ENCODE measurements at places on chromosomes 7 and 10.

- DNase-seq: no peak
These were observed 134.8 kb downstream of the TMEM26 start for GRCh38 chr10:61318429-61318828.

DNA sequence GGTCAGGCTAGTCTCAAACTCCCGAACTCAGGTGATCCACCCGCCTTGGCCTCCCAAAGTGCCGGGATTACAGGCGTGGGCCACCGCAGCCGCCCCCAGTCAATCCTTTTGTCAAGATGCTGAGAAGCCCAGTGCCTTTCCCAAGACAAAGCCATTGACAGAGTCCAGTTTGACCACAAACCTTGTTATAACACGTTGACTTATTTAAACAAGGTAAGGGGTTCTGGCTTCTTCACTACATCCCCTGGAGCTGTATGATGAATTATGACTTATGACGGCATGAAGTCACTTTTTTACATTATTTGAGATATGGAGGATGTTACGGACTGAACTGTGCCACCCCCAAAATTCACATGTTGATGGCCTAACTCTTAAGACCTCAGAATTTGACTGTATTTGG lies 5.8 kb upstream of the SEC61G start:
- no peak for DNase-seq

DNA sequence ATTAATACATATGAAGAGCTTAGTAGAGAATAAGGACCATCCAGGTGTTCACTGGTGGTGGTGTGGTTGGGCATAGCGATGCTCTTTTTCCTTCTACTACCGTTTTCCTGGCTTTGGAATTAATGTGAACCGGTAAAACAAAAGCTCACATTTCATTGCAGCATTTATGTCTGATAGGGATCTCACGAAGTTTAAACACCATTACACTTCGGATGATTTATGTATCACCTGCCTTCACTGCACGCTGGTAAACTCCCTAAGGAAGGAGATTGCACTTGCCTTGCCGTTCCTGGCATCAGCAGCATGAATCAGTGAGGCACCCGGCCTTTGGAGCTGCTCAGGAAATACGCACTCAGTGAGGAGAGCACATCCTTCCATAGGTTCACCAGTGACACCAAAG lies 47.5 kb downstream of the WIPF3 start:
- no peak for DNase-seq

GRCh38 chr10:132528064-132528691 lies 9.4 kb upstream of the INPP5A start:
- no peak for DNase-seq

DNA sequence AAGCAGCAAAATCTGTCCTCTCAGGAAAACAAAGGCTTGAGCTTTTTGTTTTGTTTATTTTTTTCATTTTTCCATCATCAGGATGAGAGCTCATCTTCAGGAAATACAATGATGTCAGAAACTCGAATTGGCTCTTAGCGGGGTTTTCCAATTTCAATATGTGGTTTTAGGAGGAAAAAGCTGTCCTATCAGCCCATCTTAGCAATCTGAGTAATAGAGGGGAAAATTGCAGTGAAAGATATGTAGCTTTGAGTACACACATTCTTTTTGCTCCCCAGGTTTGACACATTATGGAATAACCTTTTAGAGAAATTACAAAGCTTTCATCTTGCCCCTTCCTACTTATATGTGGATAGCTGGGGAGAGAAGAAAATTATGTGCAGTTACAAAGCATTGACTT lies 113.6 kb upstream of the MYO3A start:
- no peak for DNase-seq

GRCh38 chr10:92970301-92971070 lies 90.1 kb upstream of the CYP26C1 start:
- no peak for DNase-seq

DNA sequence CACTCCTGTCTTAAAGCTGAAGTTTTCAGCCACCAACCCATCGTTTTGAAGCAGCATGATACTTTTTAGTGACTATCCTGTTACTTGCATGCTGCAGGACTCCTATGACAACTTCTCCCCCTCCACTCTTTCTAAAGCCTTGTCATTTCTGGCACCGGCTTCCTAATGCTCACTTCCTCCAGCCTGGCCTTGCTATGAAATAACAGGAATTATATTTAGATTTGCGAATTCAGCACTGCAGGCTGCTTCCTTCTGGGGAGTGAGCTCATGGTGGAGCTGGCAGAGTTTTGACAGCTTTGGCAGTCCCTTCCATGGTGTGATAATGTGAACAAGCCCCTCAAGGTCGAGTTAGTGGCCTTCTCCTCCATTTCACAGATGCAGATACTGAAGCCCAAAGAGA lies 13.4 kb downstream of the BLNK start:
- DNase-seq: peak; percentile 67

DNA sequence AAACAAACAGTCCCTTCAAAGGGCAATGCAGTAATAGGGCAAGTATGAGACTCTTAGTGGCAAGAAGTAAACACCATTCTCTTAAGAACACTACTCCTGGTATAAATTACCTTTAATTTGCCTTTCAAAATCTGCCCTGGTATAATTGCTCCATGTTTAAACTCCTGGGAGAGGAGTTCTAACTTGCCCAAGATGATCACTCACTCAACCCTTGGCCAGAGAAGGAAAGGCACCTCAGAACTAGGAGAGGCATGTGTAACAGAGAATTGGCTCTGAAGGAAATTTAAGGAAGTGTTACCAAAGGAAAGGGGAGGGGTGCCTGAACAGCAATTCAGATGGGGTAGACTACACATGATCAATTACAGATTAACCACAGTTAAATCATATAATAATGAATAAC lies 1173.6 kb upstream of the SORCS1 start:
- DNase-seq: no peak

DNA sequence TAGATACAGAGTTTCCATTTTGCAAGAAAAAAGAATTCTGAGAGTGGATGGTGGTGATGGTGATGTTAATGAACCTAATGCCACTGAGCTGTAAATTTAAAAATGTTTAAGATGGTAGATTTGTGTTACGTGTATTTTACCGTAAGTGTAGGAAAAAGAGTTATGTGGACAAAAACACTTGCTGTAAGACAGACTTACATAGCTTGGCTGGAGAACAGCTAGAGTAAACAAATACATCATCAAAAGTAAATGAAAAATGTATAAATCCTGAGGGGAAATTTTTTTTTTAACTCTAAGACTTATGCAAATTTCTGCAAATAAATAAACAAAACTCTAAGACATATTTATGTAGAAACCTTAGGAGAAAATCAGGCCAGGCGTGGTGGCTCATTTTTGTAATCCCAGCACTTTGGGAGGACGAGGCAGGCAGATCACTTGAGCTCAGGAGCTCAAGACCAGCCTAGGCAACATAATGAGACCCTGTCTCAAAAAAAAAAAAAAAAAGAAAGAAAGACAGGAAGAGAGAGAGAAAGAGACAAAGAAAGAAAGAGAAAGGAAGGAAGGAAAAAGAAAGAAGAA lies 66.2 kb upstream of the CDK13 start:
- DNase-seq: no peak

DNA sequence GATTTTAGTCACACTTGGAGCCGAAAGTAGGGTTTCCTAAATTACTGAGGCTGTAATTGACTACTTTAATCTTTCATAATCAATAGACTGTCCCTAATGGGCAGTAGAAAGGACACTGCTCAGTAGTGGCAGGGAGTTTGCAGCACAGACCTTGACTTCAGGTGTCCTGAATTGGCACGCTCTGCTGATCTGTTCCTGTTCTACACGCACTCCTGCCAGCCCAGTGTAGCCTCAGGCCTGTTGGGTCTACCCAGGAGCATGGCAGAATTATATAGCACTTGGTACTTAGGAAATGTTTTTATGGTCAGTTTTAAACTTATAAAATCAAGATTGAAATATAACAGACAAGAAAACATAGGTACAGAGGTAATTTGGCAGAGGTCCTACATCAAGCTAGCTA lies 9.0 kb downstream of the EIF4H start:
- DNase-seq: no peak

DNA sequence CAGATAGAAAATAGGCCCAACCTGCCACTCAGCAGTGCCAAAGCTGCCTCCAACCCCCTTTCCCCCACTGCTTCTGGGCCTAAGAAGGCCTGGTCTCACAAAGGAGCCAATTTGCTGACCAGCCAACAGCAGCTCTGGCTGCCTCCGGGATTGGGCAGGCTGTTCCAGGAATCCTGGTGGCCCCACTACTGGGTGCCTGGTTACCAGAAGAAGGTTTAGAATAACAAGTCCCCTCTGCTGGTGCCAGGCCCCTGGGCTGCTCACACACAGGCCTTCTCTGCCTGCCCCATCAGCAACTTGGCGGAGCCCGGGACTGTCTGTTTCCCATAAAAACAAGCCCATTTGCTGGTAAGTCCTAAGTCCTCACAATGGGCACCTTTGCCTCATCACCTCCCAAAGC lies 1.2 kb downstream of the PHKG1 start:
- no peak for DNase-seq

GRCh38 chr7:121994625-121995410 lies 121.9 kb downstream of the PTPRZ1 start:
- peak; percentile 83 for DNase-seq

GRCh38 chr7:45968312-45968711 lies 47.2 kb upstream of the IGFBP3 start:
- DNase-seq: no peak

DNA sequence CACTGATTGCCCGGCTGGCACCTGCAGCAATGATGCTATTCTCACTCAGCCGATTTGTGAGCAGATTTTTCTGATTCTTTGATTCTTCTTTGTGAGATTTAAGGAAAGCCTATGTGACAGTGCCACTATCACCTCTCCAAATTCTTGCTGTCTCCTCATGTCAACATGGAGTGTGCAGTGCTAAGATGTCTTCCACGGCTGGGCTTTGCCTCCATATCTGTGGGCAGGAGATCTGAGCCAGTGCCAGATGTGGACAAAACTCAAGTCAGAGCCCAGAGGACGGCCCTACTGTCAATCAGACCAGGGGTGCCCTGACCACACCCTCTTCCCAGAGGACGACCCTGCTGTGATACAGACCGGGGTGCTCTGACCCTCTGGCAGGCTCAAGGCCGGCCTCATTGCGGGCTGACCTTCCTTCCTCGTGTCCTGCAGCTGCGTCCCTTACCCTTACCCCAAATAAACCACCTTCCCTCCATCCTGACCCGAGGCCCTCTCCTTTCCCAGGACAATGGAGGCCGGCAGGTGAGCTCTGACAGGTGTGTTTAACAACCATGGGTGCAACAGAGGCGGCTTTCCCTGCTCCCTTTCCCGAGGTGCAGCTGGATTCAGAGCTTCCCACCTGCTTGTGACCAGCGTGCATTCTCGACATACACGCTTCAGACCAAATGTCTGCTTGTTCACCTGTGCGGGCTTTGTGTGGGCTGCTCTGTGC lies 221.4 kb downstream of the ADARB2 start:
- DNase-seq: no peak

GRCh38 chr7:101168412-101169049 lies 3.2 kb upstream of the VGF start:
- DNase-seq: no peak

- DNase-seq: no peak
These were observed 97.2 kb downstream of the SLC25A13 start for GRCh38 chr7:96224685-96225084.

DNA sequence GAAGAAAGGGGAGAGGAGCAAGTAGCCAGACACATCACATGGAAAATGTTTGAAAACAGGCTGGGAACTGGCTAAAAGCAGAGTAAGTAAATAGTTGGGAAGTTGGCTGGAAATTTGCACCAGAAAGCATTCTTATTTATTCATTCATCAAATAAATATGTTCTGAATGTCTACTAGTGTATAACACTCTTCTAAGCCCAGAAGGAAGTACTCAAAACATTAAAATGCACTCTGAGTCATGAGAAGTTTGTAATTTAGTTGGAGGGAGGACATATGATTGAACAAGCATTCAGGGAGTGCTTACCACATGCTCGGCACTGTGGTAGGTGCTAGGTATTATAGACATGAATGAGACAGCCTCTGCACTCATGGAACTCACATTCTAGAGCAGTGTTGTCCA lies 37.0 kb upstream of the CNNM1 start:
- DNase-seq: no peak

- no peak for DNase-seq
These were observed 8.0 kb downstream of the SLC25A13 start for GRCh38 chr7:96313940-96314339.

- no peak for DNase-seq
These were observed 259.3 kb downstream of the ZEB1 start for GRCh38 chr10:31578181-31578852.

DNA sequence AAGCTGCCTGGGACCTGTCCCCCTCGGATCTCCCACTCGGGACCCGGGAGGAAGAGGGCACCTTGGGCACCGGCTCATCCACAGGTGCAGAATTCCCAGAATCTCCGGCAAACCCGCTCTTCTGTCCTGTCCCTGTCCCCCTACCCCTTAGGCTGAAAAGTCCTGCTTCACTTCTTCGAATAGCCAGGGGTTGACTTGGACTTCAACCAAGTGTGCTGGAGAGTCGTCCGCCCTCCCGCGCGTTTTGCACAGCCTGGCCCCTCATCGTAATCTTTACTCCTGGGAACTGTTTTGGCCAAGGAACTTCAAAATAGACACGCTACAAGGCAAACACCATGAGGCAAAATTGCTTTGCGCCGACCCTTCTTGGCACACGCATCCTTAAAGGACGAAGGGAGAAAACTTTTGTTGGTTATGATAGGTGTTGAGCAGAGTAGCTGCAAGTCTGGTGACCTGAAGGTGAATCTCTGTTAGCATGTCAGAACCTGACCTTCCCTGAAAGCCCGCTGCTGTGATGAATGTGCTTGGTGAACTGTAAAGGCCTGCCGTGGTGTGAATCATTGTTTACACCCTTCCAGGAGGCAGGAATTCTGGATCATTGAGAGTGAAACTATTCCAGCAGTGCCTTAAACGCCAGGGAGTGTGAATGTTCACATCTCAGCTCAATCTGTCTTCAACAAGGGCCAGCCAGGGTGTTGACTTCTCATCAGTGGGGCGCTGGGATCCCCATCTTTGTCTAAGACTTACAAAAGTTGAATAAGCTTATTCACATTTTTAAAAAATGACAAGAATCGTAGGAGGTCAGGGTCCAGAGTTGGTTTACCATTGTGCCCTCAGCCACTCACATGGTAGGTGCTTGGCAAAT lies 589 bp upstream of the RAPGEF5 start:
- no peak for DNase-seq

GRCh38 chr7:68725843-68726785 lies 872.2 kb upstream of the AUTS2 start:
- no peak for DNase-seq

DNA sequence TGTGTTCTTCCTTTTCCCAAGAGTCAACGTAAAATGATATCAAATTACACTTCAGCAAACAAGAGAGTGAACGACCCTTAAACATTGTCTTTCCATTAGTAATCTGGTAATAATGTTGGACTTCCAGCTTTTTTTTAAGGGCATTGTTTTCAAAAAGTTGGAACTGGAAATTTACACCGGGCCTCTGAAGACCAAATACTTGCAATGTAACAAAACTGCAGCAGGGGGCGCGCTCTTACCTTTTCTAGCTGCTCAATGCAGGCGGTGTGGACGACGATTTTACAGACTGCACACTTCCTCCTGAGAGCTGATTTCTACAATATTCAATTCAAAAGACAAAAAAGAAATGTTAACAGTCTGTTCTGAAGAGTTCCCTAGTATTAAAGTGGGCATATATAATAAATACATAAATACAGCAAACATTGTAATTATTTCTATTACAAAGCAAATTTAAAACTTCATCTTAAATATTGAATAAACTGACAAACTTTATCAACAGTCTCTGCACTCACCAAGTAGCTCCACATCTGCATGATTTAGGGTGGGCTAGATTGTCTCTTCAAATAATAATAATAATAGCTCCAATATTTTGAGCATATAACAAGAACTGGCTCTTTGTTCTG lies 190.4 kb downstream of the DGKI start:
- peak; percentile 84 for DNase-seq
